ENCODE measurements at places on chromosomes 2 and 18.

GRCh38 chr2:185208261-185208660, 530.3 kb upstream of the FSIP2 start:
- no peak for DNase-seq

- DNase-seq, result no peak
Measured at GRCh38 chr18:77001041-77001440, 131.5 kb downstream of the MBP start.

DNA sequence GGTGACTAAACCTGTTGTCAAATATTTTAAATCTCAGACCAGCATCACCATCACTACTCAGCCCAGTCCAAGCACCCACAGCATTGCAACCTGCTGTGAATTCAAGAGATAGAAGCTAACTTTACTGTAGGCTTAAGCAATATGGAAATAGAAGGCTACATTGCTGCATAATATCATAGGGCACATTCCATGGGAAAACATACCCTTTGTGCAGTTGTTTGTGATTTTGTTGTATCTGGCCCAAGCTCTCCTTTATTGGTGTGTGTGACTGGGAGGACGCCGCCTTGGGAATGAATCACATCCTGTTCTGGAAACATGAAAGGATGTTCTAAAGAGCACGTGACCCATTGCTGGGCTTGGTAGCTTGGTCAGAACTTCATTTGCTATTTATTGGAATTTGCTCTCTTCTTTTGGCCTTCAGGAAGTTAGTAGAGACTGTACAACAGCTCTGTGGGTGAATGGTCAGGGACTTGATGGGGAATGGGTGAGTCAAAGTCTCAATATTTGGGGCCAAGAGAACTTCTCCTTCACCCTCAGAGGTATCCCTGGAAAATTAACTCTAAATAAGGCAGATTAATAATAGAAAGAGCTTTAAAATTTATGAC, 106.8 kb upstream of the SERPINE2 start:
- no peak for DNase-seq

- DNase-seq, result no peak
Measured at GRCh38 chr18:56598422-56598821, 40.0 kb downstream of the TXNL1 start.

- no peak for DNase-seq
Measured at GRCh38 chr2:166017208-166017607, 63.6 kb upstream of the TTC21B start.

GRCh38 chr18:50128506-50129271, 66.3 kb downstream of the MYO5B start:
- DNase-seq, result no peak

DNA sequence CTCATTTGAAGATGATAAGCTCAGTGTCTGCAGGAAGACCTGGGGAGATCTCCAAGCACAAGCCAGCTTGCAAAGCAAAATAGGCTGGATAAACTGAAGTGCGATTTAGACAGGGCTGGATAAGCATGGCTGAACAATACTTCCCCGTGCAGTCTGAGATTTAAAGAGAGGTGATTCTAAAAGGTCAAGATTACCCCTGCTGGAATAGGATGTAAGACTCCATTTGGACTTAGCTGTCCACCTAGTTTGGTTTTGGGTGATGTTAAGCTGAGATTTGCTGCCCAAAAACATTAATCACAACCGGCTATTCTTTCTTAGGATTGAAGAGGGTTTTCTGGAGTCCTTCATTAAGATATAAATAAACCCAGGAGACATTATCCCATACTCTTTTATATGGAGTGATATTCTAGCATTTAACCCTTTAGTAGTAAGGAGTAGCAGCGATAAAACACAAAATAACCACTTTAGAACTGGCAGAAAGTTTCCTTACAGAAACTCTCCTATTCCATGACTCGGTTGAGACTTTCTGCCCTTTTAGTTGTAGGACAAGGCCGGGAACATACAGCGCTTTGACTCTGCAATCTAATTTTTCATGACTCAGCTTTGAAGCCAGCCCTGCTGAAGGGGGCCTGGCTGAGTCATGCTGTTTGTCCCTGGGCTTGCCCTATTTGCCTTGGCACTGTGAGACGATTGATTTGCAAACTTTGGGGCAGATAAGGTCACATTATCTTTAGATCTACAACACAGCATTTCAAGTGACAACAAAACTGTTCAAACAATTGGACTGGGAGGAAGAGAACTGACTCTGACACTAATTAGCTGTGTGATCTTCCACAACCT, 238.2 kb downstream of the GCA start:
- DNase-seq, result no peak

DNA sequence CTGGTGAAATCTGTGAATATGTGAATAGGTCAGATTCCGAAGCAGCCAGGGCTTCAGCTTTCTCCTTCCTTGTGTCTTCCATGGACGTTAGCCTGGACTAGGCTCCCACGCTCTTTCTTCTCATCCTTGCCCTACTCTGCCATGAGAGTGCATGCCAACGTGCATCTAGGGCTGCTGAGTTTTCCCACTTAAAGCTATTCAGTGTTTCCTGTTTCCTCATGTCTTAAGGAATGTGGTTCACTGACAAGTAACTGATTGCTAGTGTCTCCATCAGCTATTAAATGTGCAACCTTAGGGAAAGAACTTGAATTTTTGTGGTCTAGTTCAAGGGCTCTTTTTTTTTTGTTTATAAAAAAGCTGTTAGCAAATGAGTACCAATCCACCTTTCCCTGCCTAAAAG, 642.3 kb upstream of the LINC00305 start:
- DNase-seq, result no peak

- DNase-seq, result no peak
Measured at GRCh38 chr18:26821181-26821580, 44.3 kb downstream of the AQP4 start.

GRCh38 chr18:51030537-51031258, 685 bp downstream of the SMAD4 start:
- peak; percentile 52 for DNase-seq

- no peak for DNase-seq
Measured at GRCh38 chr2:119856469-119856901, 96.8 kb downstream of the PTPN4 start.

GRCh38 chr2:235577404-235578330, 83.8 kb downstream of the AGAP1 start:
- DNase-seq, result no peak

GRCh38 chr2:239629926-239630617, 229.3 kb upstream of the HDAC4 start:
- DNase-seq, result no peak

DNA sequence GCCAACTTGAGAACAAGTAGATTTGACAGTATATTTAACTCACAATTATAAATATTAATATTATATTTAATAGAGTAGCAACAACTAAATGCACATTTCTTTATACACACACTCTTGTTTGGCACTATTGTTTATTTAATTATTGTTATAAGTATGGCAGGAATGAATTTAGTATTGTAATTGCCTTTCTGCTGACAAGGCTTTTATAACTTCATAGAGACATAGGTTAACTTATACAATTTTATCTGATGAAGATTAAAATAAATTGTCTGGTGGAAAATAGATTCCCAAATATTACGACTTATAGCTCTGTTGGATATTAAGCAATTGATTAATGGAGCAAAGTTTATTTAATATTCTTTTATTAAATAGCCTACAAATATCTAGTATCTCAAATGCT, 347.9 kb upstream of the CDH19 start:
- no peak for DNase-seq

DNA sequence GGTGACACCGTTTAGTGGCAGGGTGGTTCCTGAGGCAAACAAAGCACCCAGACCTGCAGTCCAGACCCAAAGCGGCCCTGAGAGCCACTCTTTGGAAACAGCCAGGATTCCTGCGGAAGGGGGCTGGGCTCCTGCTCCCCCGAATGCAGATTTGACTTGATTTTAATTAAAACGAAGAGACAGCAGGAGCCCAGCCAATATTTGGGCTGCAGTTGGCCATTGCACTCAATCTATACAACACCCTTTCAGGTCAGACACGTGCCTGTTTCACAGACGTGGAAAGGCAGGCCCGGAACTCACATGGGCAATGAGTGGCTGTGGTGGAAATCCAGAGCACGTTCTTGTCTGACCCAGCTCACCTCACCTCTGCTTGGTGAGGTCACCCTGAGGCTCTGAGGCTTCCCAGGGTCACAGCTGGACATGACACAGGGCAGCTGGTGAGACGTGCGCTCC, 122.4 kb downstream of the NDUFA10 start:
- DNase-seq, result no peak

DNA sequence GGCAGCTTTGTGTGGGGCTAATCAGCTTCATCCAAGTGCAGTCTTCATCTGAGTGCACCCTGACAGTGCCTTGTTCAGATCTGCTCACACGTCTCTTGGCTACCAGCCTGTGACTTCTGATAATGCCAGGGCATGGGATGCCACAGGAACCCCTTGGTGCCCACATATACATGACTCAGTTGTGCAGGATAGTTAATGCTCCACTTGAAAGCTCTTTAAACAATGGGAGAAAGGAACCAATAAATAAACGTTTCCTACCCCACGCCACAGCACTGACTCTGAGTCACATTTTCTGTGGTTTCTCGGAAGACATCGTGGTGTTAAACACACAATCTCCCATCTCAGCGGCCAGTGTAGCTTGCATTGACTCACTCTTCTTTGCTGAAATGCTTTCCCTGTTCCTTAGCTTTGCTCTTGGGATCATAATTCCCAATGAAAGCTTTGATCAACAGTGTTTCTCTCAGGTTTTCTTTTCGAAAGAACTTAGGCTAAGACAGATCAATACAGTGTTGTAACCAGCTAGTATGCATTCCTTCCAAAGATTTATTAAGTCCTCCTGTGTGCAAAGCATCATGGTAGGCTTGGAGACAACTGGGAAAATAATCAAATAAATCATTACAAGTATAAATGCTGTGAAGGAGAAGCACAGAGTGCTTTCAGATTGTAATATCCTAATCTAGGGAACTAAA, 142.0 kb downstream of the COPS8 start:
- no peak for DNase-seq

DNA sequence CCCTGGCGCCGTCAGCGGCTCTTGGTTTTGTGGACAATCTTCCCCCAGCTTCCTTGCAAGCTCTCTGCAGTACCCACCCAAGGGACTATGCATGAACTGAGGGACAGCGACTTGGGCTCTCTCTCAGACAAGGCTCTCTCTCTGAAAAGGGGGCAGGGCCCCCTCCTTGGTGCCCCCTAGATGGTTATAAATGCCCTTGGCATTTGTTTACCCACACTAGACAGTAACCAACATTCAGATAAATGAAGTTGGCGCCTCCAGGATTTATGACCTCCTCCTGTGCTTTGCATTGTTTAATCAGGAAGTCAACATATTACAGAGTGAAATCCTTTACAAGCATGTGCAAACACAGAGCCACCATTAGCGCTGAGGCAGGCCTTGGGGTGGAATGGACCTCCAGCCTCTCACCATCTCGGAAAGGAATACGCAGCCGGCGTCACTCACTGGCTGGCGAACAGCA, 547.4 kb upstream of the ID2 start:
- DNase-seq, result no peak

GRCh38 chr18:5868218-5868854, 27.0 kb downstream of the TMEM200C start:
- no peak for DNase-seq

- no peak for DNase-seq
Measured at GRCh38 chr18:62682371-62682770, 33.0 kb upstream of the PHLPP1 start.

DNA sequence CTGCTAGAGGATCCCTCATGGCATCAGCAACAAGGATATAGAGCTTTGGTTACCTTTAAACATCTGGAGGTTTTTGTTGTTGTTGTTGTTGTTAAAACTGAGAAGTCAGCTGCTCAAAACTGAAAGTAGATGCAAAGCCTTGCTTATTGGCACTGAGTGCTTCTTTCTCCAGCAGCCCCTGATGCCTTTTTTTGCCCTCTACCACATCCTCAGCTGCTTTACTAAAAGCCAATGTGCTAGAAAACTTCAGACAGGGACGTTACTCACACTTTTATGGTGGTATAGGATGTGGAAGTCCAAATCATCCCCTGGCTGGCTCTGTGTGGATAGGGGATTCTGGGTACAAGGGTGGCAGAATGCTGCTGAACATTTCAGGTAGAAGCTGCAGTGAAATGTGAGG, 78.3 kb upstream of the CHST9 start:
- DNase-seq, result no peak

DNA sequence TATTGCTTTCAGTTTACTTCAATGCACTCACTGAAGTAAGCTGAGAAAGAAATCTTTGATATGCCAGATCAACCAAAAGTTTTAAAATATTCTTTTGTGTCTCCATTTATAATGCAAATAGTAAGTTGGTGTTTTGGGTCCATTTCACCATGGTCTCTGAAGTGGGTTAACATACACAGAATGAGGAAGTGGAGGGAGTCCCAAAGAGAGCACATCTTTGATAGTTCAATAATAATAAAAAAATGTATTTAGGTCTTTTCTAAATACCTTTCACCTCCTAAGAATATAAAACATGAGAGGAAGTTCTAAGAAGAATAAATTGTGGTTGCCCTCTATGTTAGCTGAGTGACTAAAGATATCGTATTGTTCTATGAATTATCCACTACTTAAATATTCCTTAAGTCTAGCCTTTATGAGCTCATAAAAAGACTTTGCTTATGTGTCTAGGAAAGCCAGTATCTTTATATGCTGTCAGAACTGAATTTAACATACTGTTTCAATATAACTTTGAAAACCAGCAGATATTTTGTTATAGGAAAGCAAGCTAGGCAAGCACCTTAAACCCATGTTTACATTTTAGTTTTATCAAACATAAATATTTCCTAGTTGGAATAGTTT, 148.7 kb upstream of the ZEB2 start:
- DNase-seq, result no peak

- no peak for DNase-seq
Measured at GRCh38 chr2:110146183-110146944, 30.7 kb upstream of the MALL start.

GRCh38 chr2:19577723-19578122, 219.3 kb upstream of the OSR1 start:
- no peak for DNase-seq

DNA sequence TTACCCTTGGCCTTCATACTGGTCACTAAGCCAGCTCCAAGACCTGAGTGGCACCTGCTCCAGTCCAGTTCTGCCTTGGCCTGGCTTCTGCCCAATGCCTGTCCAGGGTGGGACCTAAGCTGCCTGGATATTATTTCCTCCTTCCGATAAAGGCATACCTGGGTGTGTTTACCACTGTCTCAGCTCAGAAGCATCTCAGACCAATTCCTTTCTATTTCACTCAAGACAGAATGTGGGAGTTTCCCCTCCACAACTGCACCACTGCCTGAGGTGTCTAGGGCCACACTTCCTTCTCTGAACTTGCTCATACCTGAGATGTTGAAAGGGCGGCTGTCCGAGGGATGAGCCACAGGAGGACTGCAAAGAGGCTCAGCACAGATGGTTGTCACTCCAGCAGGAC, 18.4 kb upstream of the CAB39 start:
- no peak for DNase-seq

All from activated T-helper 1 cell treated with anti-CD3 and anti-CD28 coated beads, Interleukin-2, amount 50 U/mL, for 16 hours (primary cell).